ENCODE measurements at places on chromosomes 7 and 10.

DNA sequence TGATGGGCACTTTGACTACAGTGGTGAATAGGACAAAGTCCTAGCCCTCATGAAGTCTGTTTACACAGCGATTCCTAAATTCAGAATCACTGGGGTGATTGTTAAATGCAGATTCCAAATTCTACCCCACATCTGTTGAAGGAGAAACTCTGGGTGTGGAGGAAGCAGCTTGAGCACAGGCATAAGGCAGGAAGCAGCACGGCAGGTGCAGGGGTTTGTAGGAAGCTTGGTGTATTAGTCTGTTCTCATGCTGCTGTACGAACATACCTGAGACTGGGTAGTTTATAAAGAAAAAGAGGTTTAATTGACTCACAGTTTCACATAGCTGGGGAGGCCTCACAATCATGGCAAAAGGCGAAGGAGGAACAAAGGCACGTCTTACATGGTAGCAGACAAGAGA is 5.1 kb downstream of the AKR1E2 start:
- no peak for DNase-seq

DNA sequence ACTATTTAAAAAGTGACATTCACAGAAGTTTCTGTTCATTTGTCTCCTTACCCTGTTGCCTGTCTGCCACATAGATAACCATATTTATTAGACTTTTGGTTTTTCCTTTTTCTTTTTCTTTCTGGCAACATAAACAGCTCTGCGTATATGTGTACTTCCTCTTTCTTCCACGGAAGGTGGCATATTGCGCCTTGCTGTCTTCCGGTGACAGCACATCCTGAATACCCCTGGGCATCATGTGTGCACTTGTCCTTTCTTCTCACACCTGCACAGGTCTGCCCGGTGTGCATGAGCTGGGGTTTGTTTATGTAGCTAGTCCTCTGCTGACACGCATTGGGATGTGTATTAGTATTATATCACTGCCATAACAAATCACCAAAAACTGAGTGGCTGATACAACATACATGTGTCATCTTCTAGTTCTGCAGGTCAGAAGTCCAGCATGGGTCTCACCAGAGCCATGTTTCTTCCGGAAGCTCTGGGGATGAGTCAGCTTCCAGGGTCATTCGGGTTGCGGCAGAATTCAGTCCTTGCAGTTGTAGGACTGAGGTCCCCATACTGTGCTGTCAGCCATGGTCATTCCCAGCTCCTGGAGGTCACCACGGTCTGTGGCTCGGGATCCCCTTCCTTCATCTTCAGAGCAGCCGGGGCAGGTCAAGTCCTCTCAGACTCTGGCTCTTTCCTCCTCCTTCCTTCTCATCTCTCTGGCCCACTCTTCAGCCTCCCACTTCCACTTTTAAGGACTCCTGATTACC is 596.0 kb upstream of the FOXK1 start:
- no peak for DNase-seq

DNA sequence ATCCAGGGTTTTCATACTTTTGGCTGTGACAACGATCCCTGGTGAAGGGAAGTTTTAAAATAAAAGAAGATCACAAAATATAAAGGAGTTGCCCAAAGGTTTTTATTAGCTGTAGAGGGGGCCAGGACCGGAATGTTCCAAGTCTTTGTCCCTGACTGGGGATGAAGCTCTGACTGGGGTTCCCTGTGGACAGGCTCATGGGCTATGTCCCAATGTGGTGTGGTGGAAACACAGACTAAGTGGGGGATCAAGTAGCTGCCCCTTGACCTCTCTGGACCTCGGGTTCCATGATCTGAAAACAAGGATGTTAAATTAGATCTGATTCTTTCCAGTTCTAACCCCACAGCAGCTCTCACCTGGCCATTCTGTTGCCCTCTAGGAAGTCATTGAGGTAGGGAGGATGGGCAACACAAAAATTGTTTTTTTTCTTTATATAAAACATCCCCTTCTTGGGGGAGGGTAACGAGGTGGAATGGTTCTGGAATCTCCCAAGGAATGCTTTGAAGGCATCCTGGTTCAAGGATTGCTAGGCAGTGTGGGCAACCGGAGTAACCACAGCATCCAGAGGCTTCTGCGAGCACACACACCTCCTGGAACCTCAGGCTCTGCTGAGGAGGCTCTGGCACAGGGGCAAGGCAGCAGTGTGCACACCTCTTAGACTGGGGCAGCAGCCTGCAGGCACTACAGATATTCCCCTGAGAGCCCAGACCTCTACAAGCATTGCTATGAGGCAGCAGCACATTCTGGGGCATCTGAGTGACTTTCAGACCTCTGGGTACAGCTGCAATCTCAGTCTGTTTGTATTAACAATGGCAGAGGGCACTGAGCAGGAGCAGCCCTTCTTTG is 21.4 kb upstream of the CRYGN start:
- DNase-seq, result no peak

DNA sequence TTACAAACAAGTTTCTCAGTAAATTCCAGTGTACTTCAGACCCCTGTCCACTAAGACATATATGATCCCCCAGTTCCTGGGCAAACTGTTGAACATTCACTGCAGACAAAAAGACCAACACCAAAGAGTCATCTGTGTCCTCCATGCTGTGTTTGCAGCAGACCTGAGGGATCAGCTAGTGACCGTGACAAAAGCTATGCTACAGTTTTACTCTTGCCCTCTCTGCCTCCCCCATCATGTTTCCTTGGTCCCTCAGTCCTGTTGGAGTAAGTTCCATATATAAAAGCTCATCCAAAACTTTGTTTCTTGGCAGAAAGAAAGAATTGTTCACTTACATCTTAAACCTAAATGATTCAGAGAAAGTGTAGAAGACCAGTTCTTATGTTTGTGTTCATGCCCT is 56.1 kb downstream of the PODXL start:
- no peak for DNase-seq

GRCh38 chr10:87575851-87576250 is 71.2 kb downstream of the MINPP1 start:
- DNase-seq, result no peak

GRCh38 chr7:79968894-79969293 is 165.7 kb upstream of the GNAI1 start:
- no peak for DNase-seq

- no peak for DNase-seq
Observed at GRCh38 chr7:153331427-153331826, 571.9 kb downstream of the ACTR3B start.

DNA sequence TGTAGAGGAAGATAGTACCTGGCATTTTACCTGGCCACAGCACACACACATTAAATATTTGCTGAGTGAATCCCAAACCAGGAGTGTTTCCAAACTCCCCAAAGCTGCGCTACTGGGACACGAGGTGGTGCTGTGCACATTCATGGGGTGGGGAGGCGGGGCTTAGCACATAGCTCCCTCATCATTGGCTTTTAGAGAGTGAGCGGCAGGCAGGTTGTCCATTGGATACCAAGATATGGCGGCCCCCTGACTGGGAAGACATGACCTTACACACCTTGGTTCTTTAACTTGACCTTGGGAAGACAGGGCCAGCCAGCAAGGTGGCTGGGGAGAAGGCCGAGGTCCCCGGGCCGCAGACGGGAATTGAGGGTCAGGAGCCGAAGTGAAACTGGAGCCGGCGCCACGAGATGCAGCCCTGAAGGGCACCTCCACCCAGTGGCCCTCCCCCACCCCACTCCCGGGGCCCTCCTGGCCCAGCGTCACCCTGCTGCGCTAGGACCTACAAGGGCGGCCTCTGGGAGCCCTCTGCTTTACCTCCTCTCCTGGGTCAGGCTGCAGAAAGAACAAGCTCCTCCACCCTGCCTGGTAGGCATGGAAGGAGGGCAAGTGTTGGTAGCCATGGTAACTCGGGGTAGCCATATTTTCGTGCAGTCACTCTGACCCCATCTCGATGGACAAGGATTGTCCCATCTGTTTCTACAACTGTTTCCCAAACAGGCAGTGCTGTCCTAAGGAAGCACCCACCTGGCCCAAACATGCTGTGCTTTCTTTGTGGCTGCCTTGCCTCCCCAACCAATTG is 24.0 kb downstream of the TMEM176A start:
- no peak for DNase-seq

- no peak for DNase-seq
Observed at GRCh38 chr10:30058570-30059132, 735 bp downstream of the JCAD start.

DNA sequence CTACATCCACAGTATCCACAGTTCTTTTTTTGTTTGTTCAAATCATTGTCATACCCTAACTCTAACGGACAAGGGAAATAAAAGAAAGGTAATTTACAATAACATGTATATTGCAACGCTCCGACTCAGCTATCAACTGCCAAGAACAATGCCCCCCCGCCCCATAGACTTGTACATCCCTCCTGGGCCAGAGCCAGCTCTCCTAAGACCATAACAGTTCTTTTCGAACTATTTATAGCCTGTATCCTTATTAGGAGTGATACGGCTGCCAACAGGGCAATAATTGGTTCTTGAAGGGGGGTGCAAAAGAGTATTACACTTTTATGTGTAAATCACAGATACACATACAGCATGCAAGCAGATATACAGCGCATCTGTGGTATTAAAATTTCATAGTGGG is 495.7 kb downstream of the GALNT17 start:
- DNase-seq, result no peak

DNA sequence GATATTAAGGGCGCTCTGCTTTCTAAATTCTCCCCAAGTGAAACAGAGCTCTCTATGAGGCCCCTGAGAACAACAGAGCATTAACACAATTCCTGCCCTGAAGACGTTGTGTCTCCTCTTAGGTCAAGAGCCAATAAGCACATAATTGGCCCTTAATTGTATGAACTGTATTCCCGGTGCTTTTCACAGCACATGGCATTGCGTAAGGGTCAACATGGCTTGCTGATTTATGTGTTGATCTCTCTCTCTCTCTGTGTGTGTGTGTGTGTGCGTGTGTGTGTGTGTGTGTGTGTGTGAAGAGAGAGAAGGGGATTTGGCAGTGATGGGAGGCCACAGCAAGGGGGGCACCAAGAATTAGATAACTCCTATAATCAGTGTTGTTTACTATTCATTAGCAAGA is 40.5 kb downstream of the LYZL1 start:
- DNase-seq, result no peak

DNA sequence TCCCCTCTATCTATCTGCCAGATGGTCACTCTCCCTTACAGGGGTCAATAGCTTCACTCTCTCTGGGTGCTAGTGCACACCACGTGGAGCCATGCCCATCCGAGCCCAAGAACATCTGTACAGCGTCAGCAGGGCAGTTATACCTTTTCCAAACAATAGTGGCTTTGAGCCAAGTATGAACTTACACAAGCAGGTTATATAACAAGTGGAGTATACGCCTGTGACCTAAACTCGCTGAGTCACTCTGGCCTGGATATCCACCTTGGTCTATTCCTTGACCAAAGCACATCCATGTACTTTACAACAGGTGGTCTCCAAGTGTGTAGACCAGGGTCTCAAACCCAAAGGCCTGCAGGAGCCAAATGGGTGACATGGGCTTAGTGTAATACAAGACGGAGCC is 20.3 kb downstream of the PLAC9 start:
- no peak for DNase-seq

GRCh38 chr10:43078986-43079273 is 2.1 kb downstream of the RET start:
- DNase-seq, result no peak

GRCh38 chr7:100586266-100587025 is at the start of gene FBXO24:
TSS of gene FBXO24 (plus strand) at chr7:100586328. CDS start at chr7:100586626, 298 bp downstream.
- DNase-seq, result peak; percentile 90

DNA sequence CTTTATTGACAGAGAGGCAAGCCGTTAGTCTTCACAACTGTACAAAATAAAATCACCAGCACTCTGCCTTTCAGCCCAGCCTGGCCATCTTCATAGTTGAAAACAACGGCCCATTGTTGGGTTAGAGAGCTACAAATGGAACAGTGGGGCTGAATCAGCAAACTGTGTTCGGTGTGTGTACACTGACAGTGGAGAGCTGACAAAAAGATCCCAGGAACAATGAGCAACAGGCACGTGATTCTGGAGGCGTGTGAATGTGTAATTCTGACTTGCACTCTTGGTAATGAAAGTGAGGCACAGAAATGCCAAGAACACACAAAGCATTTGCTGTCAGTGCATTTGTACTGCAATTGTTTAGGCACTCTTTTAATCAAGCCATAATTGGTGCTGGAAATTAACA is 303.7 kb downstream of the WDR11 start:
- DNase-seq, result no peak

GRCh38 chr10:105700218-105700617 is 1059.1 kb downstream of the SORCS3 start:
- DNase-seq, result no peak

- no peak for DNase-seq
Observed at GRCh38 chr7:122298618-122299017, 5.9 kb downstream of the FEZF1 start.

- DNase-seq, result no peak
Observed at GRCh38 chr10:110834629-110835301, 37.0 kb upstream of the PDCD4 start.
